ENCODE measurements at places on chromosomes 3 and 15. TPM values are rescaled to one million over a fixed set of nuclear protein-coding genes. Genes with fewer than 3 reads are reported as not detected.

DNA sequence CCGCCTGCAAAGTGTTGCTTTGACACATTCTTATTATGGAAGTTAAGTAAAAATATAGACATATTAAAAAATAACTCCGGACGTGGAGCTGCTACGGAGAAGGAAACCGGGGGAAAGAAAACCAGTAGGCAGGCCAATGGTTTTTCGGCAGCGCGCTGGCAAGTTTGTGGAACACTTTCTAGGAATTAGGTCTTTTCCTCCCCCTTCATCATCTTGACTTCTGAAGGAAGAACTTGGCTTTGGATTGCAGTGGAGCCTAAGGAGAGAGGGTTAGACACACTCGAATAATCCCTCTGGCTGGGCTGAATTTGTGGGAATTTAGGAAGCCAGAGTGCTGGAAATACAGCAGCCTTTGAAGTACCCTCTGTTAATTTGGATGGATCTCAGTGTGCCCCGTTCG, 317 bp downstream of the ROBO2 start:
- DNase-seq, result no peak

DNA sequence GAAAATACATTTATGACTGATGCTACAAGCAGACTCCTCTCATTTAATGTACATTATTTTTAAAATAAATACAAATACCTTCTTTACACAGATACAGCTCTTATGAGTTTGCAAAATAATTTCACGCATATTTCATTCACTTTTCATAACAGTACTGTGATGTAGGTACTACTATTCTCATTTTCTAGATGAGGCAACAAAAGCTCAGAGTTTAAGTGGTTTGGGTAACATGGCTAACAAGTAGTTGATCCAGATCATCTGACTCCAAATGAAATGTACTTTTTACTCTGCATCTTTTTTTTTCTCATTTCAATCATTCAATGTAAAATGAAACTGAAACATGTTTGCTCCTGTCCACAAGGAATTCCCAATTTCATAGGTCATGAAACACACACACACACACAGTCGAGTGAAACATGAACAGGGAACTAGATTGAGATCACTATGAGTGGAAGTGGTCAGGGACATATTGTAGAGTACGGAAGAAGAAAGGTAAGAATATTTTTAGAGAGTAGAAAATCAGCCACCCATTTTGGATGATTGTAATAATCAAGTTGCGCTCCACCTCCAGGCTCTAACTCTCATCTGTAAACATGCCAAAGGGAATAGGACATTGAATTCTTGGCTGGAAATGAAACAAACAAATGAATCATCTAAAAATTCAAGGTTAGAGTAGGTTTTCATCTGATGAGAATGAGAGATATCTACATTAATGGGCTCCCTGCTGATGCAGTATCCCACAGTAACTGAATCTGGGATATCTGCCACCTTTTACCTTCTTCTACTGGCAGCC, 92.4 kb downstream of the CLDN1 start:
- DNase-seq, result no peak

Gene PCBP4
- 23.3 TPM for total RNA-seq

GRCh38 chr3:41974223-41974622, 12.3 kb upstream of the ULK4 start:
- no peak for DNase-seq

Gene FBLN2
- total RNA-seq, result 22.8 TPM

Gene RTP1
- not detected for total RNA-seq

Gene LRRC3B
- 0.06 TPM for total RNA-seq

DNA sequence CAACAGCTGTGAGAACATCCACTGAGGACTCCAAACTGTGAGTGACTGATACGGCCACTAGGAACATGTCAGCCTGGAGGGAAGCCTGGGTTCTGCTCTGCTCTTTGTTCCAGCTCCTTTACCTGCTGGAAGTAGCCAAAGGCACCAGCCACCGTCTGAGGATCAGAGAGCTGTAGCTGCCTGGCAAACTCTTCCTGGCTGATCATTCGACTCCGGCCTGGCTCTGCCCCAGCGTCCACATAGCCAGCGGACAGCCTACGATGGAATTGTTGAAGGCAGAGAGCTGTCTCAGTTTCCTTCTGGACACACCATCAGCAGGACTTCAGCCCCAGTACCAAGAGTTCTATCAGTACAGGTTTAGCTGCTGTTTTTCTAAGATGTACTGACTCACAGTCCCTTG, 5.7 kb downstream of the LPCAT4 start:
- DNase-seq, result no peak

- DNase-seq, result no peak
These were observed 59.8 kb upstream of the THSD4 start for GRCh38 chr15:71055461-71055860.

GRCh38 chr3:149816986-149817385, 4.0 kb downstream of the RNF13 start:
- DNase-seq, result no peak

DNA sequence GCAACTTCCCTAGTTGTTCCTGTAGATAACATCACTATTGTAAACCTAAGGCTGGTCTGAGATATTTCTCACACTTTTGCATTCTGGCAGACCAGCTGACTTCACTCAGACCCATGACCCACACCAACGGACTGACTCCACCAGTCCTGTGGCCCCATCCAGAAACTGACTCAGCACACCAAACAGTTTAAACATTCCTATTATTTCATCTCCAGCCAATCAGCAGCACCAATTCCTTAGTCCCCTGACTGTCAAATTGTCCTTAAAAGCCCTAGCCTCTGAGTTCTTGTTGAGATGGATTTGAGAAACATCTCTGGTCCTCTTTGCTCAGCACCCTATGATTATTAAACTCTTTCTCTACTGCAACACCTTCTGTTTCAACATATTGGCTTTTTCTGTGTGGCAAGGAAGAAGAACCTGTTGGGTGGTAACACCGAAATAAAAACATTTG, 12.2 kb upstream of the IDH2 start:
- DNase-seq, result no peak

DNA sequence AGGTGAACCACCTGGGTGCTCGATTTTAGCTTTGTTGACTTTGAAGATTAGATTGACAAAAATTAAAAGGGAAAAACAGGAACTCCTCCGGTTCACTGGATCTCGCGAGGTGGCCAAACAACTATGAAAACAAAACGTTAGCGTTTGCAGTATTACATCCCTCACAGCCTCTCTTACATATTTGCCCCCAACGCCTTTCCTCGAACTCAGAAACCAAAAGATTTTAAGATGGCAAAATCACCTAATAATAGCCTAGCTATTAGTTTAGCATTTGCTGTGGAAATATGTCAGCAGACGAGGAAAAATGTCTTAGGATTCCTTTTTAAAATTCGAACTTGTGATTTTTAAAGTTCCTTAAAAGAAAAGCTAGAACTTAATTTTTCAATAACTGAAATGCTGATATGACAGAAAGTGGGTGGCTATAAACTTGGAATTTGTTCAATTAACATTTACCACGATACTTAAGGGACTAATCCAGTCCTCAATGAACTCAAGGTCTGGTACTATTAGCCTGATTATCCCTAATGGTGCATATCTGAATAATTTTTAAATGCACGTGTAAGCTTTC, 491 bp upstream of the SENP7 start:
- no peak for DNase-seq

DNA sequence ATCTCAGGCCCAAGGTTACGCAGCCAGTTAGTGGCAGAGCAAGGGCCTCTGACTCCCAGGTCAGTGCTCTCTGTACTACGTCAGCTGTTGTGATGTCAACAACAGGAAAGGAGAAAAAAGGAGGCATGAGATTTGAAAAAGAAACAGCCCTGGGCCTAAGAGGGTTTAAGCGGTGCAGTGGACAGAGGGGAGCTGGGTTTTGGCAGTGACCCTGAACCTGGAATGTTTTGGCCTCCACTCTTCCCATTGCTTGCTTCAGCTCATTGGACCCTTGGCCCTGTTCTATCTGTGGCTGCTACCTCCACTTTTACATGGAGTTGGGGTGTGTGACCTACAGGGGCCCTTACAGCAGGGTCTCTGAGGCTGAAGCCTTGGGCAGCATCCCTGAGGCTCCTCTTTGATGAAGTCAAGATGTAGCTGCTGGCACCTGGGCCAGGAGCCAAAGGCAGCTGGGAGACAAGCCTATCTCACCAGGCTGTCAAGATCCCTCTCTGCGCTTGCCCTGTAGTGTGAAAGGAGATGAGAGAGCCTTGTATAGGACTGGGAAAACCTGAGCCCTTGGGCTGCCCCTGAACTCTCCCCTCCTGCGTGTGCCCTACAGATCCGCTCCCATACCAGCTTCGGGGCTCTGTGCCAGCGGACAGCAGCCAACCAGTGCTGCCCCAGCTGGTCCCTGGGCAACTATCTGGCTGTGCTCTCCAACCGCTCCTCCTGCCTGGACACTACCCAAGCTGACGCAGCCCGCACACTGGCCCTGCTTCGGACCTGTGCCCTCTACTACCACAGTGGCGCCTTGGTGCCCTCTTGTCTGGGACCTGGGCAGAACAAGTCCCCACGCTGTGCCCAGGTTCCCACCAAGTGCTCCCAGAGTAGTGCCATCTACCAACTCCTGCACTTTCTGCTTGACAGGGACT, 8.7 kb downstream of the DISP2 start:
- peak; percentile 55 for DNase-seq

- no peak for DNase-seq
These were observed 21.7 kb upstream of the ABHD10 start for GRCh38 chr3:111956995-111957734.

DNA sequence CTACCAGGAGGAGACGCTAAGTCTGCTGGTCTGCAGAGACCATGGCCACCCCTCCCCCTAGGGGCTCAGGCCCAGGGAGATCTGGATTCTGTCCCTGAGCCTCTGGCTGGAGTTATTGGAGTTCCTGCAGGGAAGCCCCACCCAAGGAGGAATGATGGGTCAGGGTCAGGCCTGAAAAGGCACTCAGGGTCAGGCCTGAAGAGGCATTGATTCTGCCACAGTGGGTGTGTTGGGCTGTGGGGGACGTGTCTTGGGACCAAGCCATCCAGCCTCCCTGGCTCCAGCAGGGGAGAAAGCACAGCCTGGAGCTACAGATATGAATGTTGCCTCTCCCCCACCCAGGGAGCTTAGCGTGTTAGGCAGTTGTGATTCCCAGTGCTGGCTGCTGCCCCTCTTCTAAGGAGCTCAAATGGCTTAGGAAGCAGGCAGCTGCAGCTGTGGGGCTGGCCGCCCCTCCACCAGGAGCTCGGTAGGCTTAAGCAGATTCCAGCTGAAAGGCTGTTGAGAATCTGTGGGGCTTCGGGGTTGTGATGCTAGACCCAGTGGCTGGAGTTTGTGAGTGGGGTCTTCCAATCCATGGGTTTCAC, 176.7 kb downstream of the CHL1 start:
- DNase-seq, result no peak

Gene CA12
- 255 TPM for total RNA-seq

- no peak for DNase-seq
These were observed 126.4 kb upstream of the FAM3D start for GRCh38 chr3:58792921-58793451.

DNA sequence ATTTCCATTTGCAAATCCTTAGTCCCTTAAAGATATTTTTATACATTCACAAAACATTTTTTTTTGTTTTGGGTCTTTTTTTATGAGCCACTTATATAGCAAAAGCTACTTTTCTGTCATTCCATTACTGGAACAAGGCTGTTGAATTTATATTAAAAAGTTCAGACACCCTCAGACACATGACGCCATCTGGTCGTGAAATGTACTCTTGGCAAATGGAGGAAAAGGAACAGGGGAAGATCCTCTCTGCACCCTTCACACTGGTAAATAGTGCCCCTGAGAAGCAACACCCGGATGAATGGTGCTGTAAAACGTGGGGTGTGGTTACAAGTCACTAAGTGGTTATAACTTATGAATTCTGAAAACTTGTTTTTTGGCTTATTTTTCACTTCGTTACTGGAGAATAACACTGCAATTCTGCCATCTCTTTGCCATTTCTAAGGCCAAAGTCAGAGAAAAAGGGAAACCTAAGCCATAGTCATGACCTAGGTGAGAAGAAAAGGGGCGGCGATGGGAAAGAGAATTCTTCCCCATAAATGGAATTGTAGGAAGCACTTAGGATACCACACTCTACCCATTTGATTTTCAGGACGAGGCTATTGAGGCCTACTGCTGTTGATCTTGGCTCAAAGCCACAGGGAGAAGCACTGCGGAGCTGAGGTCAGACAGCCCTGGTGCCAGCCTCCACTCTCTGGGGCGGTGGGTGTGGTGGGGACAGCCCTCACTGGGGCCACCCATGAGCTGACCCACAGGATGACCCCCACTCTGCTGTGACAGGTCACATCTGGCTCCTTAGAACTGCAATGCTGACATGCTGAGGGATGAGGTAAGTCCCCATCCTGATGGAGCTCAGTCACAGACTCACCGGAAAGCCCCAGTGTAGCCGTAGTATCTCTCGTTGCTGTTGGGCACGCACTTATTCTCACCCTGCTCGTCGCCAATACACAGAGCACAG, 21.9 kb downstream of the LTF start:
- DNase-seq, result no peak

- no peak for DNase-seq
These were observed at the start of the genes FOXL2 and FOXL2NB for GRCh38 chr3:138946663-138947494. FOXL2 (minus strand) TSS chr3:138947137; CDS start chr3:138946722, 415 bp downstream. FOXL2NB (plus strand) TSS chr3:138947217; CDS start chr3:138947365, 148 bp downstream.

Gene TMCO5A
- not detected for total RNA-seq

GRCh38 chr15:80093854-80094418, 34.5 kb downstream of the ZFAND6 start:
- DNase-seq, result peak; percentile 59

Measured in left colon (tissue), 2 donors.